ENCODE measurements at places on chromosomes 12 and 14. TPM values are rescaled to one million over a fixed set of nuclear protein-coding genes. Genes with fewer than 3 reads are reported as not detected.

Gene PPP1R1A
- 129 TPM for polyA plus RNA-seq

Gene ISM2
- 4.2 TPM for polyA plus RNA-seq

Gene NUDT14
- polyA plus RNA-seq: 34.5 TPM

Gene MYF5
- polyA plus RNA-seq: not detected

Gene CMTM5
- 71.8 TPM for polyA plus RNA-seq

Gene CISTR
- polyA plus RNA-seq: 1.2 TPM

Gene DNAJC22
- polyA plus RNA-seq: 2.8 TPM

Gene LMNTD1
- polyA plus RNA-seq: 0.54 TPM

DNA sequence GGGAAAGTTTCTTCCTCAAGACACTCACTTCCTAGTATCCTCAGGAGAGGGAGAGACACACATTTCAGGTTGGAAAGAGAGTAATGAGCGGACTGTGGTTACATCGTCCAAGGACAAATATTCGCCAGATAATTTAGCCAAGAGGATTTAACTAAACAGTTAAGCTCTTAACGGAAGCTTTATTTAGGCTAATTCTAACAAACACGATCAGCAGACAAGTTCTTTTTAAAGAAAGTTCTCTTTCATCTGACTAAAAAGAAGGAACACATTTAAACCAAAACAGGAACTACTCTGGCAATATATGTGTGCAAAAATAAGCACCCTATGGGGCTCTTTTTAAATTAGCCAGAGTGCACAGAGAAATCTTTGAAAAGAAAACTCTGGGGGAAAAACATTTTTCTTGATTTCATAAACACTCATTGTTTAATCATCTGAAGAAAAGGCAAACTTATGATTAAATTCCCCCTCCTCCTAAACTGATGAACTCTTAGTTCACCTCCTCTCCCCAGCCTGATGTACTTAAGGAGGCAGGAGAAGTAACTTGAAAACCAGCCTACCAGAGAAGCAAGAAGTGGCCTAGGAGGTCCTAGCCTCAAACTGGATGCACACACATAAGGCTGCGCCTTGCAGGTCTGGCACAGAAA lies 13.3 kb upstream of the BTG1 start:
- DNase-seq: no peak

DNA sequence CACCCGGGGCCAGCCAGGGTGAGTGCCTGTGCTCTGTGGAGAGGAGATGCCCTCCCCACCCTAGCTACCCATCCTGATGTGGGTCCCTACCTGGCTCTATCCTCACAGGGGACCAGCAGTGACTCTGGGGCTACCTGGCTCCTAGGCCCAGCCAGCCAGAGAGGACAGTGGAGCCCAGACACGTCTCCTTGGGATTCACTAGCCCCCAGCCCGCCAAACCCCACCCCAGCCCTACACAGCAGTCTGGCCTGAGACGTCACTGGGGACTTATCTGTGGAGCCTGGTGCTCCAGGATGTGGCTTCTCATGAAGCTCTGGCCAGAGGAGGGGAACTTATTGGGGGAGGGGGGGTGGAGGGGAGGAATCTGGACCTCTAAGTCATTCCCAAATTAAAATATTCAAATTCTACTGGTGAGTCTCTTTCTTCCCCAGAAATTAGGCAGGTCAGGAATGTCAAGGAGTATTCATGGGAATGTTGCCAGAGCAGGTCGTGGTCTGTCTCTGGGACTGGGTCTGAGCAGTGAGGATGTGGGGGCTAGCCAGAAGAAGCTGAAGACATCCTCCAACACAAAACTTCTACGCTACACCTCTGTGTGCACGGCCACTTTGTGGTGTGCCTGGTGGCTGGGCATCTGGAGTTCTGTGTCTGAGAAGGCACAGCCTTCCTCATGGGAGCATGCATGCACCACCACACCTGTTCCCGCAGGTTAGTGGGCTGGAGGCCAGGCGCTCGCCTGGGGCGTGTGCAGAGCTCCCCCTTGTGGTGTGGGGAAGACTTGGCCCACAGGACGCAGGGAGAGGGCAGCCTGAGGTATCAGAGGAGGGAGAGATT lies 2.7 kb downstream of the CMTM5 start:
- DNase-seq: no peak

DNA sequence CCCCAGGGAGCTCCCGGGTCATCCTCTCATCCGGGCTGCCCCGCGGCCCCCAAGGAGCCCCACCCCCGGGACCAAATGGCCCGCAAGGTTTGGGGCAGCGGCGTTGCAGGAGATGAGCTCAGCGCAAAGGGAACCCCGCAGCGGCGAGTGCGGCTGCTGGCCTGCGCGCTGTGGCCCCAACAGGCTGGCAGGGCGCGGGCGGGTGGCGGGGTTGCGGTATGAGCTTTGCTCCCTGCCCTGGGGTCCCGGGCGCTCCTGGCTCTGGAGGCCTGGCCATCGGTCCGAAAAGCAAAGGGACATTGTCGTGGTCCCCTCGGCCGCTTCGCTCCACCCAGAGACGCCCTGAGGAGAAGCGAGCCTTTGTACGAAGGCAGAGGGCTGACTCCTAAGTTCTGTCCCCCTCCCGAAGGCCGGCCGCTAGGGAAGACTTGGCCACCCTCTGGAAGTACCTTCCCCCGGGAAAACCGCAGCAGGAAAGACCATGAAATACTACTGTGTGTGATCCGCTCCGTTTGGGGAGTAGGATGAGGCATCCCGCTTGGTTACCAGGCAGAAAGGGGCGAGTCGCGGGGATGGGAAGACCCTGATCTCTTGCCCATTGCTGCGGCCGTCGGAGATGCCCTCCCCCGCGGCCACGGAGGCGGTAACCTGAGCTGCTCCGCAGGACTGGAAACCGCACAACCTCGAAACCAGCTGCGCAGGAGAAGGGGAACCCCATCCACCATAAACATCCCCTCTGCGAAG lies 620 bp upstream of the NID2 start:
- peak; percentile 5 for DNase-seq

DNA sequence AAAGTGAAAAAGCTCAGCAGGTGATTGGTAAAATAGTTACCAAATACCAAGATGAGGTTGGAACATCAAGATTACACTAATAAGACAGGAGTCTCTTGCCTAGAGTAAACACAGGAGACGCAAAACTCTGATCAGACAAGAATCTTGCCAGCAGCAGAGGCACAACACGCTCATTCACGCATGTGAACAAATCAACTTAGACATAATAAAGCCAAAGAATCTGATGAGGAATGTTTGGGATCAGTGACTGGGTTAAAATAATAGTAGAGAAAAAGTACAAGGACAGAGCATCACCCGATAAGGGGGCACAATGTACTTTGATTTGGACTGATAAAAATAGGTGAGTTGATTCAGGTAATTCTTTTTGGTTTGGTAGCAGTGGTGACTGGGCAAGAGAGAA lies 159.5 kb upstream of the GRIP1 start:
- no peak for DNase-seq

DNA sequence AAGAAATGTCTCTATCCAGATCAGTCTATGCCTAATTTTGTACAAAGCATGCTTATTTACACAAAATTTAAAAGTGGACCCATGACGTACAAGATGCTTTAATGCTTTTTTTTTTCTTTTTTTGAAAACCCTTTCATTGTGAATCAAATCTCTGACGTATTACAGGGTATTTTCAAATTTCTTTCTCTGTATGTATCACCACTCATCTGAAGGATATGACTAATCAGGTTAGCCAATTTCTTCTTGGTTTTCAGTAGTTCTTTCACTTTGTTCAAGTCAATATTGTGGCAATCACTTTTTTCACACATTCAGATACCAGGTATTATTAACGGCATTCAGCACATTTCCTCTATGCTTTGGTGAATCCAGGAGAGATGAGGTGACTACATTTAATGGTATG lies 685.3 kb downstream of the TRHDE start:
- no peak for DNase-seq

- no peak for DNase-seq
Measured at GRCh38 chr14:100826391-100827100, 628 bp downstream of the MEG3 start.

DNA sequence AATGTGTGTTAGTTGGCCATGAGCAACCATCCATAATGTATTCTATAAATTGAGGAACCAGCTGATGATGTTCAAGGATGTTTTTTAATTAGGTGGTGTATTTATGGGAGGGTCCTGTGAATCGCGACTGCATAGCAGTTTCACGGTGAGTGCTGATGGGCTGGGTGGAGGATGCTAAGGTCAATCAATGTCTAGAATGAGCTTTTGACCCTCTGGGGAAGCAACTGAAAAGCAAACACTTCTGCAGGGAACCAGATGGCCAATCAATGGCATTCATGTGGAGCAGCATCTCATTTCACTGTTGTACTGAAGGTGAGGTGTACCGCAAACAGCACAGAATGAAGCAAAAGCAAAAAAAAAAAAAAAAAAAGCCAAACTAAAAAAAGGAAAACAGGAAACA lies 676.1 kb upstream of the TMEM132C start:
- no peak for DNase-seq

- no peak for DNase-seq
Measured at GRCh38 chr12:111434049-111434448, 28.3 kb downstream of the SH2B3 start.

GRCh38 chr12:101876861-101877805 lies at the start of gene DRAM1:
Gene DRAM1, plus strand, starts transcription at chr12:101877580. Its CDS starts 210 bp downstream, at chr12:101877790.
- peak; percentile 82 for DNase-seq

DNA sequence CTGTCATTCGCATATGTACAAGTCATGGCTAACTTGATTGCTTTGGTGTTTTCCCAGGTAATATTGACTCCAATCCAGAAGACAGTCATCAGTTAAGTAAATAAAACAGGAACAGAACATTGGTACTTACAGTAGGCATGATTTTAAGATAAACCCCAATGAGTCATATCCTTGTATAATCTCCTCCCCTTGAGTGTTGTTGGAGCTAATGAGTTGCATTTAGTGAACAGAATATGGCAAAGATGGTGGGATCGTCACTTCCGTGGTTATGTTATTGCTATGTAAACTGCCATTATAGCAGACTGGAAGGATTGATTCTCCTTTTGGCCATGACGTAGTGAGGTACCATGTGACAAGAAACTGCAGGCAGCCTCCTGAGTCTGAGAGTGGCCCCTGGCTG lies 102.2 kb downstream of the TMX1 start:
- DNase-seq: no peak

DNA sequence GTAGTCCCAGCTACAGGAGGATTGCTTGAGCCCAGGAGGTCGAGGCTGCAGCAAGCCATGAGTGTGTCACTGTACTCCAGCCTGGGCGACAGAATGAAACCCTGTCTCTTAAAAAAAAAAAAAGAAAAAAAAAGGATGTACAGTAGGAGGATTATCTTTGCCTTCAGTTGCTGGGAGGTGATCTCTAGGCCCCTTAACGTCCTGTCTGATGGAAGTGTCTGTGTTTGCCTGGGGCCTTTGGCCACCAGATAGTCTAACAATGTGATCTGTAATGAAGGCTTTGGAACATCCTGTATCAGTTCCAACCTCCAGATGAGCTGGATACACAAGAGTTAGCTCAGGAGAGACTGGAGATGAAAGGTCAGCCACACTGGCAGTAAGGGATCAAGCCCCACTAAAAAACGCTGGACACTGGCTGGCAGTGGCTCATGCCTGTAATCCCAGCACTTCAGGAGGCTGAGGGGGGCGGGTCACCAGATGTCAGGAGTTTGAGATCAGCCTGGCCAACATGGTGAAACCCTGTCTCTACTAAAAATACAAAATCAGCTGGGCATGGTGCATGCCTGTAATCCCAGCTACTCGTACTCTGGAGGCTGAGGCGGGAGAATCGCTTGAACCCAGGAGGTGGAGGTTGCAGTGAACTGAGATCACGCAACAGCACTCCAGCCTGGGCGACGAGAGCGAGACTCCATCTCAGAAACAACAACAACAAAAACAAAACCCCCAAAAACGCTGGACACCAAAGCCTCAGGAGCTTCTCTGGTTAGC lies 19.0 kb upstream of the HNF1A start:
- no peak for DNase-seq

- no peak for DNase-seq
Measured at GRCh38 chr12:3262470-3262869, 185.3 kb downstream of the TSPAN9 start.

Data from spinal cord (tissue), 10 donors.